ENCODE measurements at places on chromosomes 3 and 15.

- no peak for DNase-seq
Measured at GRCh38 chr3:43865887-43866528, 175.3 kb downstream of the ABHD5 start.

DNA sequence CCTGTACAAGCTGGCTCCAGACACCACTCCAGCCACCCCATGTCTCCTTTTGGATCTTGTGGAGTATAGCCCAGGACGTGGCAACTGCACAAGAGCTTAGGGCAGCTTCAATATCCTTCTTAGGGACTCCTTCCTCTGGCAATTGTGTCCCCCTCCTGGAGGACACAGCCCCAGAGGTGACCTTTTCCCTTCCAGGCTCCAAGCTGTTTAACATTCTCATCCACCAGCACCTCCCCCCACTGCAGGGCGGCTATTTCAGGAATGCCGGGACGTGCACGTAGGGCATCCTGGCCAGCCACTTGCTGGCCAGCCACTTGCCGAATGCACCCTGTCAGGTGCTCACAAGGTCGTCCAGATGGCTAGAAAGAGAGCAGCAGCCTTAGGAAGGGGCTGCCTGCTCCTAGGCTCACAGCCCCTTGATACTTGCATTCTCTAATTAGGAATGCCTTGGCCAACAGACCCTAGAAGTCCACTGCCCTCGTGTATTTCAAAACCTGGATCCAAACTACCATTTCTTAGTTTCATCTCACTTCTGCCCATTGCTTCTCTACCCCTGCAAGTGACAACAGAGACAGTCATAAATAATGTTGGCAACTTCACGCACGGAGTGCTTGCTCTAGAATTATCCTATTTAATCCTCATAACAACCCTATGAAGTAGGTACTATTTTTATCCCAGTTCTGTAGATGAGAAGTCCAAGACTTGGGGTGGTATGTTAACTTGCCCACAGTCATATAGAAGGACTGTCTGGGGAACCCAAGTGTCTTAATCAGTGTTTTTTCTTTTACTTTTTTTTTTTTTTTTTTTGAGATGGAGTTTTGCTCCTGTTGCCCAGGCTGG lies 24.5 kb upstream of the IDH2 start:
- peak; percentile 11 for DNase-seq

GRCh38 chr15:38294126-38294525 lies 41.5 kb downstream of the SPRED1 start:
- DNase-seq = no peak

DNA sequence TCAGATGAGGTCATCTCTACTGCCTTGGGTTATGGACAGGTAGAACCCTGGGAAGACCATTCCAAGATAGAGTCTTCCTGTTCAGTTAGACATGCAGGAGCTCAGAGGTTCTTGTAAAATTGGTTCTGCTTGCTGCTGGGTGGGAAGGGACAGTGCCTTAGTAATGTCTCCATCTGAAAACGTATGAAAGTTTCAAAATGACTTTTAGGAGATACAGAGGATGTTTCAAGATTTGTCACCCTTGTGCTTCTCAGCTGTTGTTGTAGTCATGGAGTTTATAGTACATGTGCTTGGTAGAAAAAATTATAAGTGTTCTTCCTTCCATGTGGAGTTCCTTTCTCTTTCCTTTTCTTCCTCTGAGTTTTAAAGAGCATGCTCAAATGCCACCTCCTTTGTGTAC lies 885.2 kb upstream of the CFAP20DC start:
- no peak for DNase-seq

DNA sequence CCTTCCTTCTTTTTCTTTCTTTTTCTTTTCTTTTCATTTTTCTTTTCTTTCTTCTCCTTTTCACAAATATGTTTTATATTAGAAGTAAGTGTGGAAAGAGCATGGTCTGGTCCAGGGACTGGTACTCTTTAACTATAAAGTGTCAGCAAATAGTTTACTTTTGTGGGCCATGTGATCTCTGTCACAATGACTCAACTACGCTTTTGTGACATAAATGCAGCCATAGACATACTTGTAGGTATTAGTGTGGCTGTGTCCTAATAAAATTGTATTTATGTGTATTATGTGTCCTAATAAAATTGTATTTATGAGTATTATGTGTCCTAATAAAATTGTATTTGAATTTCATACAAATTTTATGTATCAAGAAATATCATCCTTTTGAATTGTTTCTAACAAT lies 749.1 kb upstream of the ARPP21 start:
- no peak for DNase-seq

DNA sequence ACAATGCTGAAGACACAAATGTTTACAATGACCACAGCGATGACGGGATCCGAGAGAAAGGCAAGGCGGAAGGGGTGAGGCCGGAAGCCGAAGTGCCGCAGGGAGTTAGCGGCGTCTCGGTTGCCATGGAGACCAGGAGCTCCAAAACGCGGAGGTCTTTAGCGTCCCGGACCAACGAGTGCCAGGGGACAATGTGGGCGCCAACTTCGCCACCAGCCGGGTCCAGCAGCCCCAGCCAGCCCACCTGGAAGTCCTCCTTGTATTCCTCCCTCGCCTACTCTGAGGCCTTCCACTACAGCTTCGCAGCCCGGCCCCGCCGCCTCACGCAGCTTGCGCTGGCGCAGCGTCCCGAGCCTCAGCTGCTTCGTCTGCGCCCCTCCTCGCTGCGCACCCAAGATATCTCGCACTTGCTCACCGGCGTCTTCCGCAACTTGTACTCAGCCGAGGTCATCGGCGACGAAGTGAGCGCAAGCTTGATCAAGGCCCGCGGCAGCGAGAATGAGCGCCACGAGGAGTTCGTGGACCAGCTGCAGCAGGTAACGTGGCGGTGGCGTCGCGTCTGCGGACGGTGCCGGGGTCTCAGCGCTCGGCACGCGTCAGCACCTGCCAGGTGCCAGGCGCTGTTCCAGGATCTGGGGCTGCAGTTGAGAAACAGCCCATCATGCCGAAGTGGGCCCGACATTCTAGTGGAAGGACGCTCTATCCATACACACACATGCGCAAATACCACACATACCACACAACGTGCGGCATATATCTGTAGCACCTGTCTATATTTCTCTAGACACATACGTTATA lies at the start of gene DLEC1:
TSS of gene DLEC1 (plus strand) at position 108 of the 798 bp plus-strand sequence. CDS start at position 126, 18 bp downstream.
- DNase-seq = no peak

DNA sequence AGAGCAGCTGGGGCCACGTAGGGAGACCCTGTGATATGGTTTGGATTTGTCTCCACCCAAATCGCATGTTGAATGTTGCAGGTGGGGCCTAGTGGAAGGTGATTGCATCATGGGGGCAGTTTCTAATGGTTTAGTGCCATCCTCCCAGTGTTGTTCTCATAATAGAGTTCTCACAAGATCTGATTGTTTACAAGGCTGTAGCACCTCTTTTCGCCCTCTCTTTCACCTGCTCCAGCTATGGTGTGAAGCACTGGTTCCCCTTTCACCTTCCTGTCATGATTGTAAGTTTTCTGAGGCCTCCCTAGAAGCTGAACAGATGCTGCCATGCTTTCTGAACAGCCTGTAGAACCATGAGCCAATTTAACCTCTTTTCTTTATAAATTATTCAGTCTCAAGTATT lies 198.9 kb upstream of the CBLB start:
- no peak for DNase-seq
